ENCODE measurements at places on chromosomes 3 and 15. TPM values are rescaled to one million over a fixed set of nuclear protein-coding genes. Genes with fewer than 3 reads are reported as not detected.
A peak's percentile ranks its signal among the peaks of the same experiment; 100 is the strongest.

GDPGP1 gene
- total RNA-seq = 18.9 TPM

CAPN3 gene
- 8.1 TPM for total RNA-seq

SCAMP5 gene
- total RNA-seq = 4.4 TPM

ACTC1 gene
- 11,108 TPM for total RNA-seq

GOLGA6L4 gene
- 0.76 TPM for total RNA-seq

CDHR4 gene
- total RNA-seq = not detected

CFAP100 gene
- not detected for total RNA-seq

FAM81A gene
- total RNA-seq = 3.5 TPM

LRRC58 gene
- total RNA-seq = 10.5 TPM

CSTA gene
- total RNA-seq = 0.40 TPM

ASB7 gene
- 6.6 TPM for total RNA-seq

ARL14 gene
- not detected for total RNA-seq

GOLGA6L7 gene
- total RNA-seq = not detected

ADPRH gene
- 9.7 TPM for total RNA-seq

KNG1 gene
- 0.17 TPM for total RNA-seq

DGKG gene
- total RNA-seq = 22.4 TPM

DNA sequence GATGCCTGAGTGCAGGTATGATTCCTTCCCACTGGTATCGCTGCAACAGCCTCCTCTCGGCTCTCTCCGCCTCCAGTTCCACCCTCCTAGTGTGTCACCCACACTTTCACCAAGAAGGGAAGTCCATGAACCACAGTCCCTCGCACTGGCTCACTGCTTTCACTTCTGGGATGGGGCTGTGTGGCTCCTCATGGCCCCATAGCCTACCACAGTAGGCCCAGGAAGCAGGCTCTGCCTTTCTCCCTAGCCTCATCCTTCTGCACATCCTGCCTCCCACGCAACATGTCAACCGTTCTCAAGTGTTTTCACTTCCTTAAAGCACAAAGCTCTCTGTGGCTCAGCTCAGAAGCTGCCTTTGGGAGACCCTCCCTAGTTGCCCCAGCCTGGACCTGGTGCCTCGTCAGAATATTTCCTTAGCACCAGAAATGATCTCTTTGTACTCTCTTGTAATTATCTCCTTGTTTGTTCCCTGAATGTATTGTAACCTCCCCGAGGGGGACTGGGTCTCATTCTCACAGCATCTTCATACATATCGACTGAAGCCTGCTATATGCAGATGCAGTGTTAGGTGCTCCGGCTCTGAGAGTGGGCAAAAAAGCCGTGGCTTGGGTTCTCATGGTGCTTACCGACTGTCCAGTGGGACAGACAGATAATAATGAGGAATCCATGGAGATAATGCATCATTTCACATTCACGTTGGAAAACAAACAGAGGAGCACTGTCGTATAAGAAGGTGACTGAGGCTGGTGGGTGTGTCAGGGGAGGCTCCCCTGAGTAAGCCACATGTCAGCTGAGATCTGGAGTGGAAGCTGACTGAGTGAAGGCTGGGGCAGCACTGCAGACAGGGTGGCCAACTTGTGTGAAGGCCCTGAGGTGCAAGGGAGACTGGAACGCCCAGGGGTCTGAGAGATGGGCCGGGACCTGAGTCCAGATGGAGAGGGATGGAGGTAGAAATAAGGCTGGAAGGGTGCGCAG is 107.1 kb downstream of the DGKG start:
- DNase-seq = no peak

GRCh38 chr3:119018690-119019463 is 15.8 kb downstream of the IGSF11 start:
- DNase-seq = no peak

- DNase-seq = no peak
These were observed 34.6 kb downstream of the CHD2 start for GRCh38 chr15:92934716-92935115.

DNA sequence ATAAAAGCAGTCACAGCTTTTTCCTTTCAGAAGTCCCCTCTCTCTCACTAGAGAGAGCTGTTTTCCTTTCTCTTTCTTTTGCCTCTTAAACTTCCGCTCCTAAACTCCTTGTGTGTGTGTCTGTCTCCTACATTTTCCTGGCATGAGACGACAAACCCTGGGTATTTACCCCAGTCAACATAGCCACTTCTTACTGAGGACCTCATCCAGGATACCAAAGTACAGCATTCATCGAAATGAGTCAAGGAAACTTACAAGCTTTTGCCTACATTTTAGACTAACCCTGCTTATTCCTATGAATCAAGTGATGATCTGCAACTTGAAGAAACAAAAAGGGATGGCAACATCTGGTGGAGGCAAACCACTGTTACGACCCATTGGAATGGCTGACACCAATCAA is 16.7 kb downstream of the PATL2 start:
- no peak for DNase-seq

DNA sequence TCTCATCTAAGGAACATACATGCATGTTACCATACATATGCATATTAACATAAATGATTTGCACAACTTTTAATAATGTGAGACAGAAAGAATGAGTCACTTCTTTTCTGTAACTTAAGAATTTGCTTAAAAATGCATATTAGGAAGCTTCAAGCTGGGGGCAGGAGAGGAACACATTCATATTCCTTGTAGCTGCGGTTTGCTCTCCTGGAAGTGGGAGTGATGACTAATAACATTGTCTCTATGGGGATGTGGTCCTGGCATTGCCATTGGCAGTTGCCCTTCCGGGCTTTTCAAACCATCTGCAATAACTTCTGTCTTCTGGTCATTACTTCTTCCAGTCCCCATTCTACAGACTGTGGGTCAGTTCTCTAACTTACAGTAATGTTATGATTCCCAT is 15.6 kb downstream of the CHST2 start:
- no peak for DNase-seq

- DNase-seq = no peak
These were observed 234.5 kb downstream of the SATB1 start for GRCh38 chr3:18190646-18191045.

- no peak for DNase-seq
These were observed 67.9 kb downstream of the CRTC3 start for GRCh38 chr15:90597577-90597976.

GRCh38 chr3:62723914-62724217 is 151.3 kb downstream of the CADPS start:
- DNase-seq = no peak

GRCh38 chr3:173796405-173796804 is 398.9 kb downstream of the NLGN1 start:
- no peak for DNase-seq

DNA sequence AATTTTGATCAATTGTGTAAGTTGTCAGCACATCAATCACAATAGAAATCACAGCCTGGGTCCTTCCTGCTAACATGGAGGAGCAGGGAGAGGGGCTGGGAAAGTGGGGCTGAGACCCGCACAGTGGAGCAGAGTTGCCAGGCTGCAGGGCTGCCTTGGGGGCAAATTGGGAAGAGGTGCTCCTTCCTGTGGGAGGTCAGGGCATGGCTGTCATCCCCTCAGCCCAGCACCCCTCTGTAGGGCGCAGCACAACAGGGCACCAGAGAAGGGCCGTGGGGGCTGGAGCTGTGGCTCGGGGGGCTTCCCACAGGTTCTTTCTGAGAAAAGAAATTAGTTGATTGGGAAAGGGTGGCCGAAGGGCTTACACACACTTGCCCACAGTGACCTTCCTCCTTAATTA is 126.3 kb downstream of the NSMCE3 start:
- DNase-seq = no peak

GRCh38 chr3:44568561-44568960 is 13.6 kb downstream of the ZKSCAN7 start:
- no peak for DNase-seq

- DNase-seq = peak; percentile 99
These were observed at the start of gene PFKFB4 for GRCh38 chr3:48556796-48557626. Gene PFKFB4, minus strand, starts transcription at chr3:48556803. Its CDS starts 26 bp downstream, at chr3:48556777.

GRCh38 chr3:35484929-35485530 is 154.3 kb upstream of the ARPP21 start:
- DNase-seq = no peak

DNA sequence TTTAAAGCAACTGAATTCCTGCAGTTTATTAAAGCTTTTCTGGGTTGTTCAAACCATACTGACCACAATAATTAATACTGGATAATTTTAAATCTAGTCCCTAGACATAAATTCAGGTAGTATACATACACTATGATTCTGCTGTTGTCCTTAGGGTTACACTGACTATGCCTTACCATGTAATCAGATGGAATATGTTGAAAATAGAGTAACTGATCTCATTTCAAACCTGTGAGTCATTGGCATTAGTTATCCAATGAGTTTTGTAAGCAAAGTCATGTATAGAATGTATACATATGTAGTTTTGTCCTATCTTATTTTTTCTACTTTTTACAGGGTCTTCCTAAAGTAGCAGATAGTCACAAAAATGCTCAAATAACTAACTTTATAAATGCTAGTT is 517.1 kb upstream of the CCDC54 start:
- DNase-seq = no peak

- no peak for DNase-seq
These were observed 693.6 kb downstream of the CADM2 start for GRCh38 chr3:85652360-85652759.

DNA sequence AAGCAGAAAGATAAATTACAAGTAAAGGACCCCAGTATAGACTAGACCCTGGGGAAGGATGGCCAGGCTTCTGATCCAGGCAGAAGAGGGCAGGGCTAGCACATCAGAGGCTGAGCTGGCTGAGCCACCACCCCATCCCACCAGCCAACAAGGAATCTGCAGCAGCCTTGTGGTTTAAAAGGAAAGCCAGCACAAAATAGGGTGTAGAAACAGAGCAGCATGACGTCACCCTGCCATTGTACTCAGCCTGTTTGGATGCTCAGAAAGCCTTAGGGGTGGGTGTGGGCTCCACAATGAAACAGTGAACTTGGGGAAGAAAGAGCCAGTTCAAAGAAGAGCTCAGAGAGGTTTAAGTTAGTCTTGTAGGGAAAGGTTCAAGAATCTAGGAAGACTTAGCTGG is 28.2 kb downstream of the DUOX1 start:
- no peak for DNase-seq

DNA sequence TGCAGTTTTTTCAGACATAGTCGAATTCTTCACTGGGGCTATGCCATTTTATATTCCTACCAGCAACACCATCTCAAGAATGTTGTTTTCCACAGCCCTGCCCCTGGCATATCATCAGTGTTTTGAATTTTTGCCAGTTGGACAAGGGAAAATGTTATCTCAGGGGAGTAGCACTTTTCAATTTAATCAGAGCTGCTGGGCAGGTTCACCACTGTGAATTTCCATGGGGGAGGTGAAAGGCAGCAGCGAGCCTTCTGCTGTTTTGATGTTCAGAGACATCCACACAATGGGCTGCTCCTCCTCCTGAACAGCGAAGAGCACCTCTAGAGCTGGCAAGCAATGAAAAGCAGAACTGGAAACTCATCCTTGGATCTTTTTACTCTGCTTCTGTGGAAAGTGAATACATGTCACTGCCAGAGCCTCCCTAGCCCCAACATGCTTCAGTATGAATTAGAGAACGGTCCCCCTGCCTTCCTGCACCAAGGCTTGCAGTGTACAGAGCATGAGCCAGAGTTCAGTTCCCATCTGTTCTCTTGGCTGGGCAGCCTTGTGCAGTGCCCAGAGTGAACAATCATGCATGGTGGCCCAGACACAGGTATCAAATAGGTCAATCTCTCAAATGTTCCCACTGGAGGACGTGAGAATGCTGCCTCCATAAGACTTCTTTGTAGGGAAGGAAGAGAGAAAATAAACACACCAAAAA is 56.1 kb upstream of the RAD18 start:
- DNase-seq = no peak

- DNase-seq = no peak
These were observed 174.9 kb downstream of the CADPS start for GRCh38 chr3:62700357-62700756.

GRCh38 chr15:82003916-82004315 is 41.9 kb downstream of the MEX3B start:
- no peak for DNase-seq

DNA sequence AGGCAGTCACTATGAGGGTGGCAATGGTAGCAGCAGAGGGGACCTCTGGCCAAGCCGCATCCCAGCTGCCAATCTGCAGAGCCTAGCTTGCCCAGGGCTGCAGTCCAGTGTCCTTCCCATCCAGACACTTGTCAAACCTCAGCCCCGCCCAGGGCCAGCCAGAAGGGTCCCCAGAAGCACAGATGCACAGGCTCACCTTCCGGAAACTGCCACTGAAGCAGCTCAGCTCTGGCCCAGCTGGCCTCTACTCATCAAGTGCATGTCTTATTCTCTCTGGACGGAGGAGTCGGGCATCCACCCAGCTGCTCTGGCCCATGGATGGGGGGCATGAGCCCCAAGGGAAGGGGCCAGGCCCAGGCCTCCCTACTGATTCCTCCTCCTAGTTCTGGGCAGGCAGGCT is 69.2 kb downstream of the DNAJB8 start:
- DNase-seq = no peak

DNA sequence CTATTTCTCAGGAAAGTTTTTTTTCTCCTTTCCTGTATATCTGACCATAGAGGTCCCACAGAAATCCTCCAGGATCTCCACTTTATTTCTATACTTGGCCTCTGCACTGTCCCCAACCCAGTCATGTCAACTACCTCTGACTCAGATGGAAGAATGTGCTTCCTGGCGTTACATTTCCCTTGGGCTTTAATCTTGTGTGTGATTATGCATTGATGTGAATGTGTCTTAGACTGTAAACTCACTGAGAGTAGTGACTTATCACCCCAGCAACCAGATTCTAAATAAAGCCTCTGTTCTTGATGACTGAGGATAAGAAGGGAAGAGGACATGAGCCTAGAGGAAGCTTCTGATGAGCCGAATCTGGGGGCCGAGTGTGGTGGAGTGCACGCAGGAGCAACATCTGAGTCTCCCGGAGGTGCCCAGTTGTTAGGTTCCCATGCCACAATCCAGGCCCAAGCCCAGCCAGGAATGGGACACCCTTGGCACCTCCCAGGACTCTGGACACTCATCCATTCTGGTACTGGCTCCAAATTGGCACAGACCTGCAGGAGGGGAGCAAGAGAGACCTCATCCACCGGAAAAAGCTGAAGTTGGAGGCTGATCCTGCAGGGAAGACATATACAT is 32.1 kb upstream of the HEG1 start:
- DNase-seq = no peak

DNA sequence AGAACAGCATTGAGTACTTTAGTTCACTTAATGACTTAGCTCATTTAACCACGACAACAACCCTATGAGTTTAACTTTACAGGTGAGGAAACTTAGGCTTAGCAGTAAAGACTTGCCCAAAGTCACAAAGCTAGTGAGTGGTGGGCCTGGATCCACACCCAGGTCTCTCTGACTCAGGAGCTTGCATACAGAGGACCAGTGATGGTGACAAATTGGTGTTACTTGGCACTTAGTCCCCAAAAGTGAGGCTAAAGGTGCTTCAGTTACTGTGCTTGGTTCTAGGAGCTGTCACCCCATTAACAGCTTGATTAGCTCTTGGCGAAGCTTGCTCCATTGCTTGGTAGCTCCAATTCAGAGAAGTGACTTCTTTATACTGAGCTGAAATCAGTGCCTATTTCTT is 6.1 kb downstream of the CELF6 start:
- DNase-seq = no peak

DNA sequence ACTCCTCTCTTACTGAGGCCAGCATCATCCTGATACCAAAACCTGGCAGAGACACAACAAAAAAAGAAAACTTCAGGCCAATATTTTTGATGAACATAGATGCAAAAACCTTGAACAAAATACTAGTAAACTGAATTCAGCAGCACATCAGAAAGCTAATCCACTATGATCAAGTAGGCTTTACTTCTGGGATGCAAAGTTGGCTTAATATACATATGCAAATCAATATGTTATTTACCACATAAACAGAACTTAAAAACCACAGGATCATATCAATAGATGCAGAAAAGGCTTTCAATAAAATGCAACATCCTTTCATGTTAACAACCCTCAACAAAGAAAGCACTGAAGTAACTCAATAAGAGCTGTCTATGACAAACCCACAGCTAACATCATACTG is 414.5 kb upstream of the MCTP2 start:
- no peak for DNase-seq

- DNase-seq = no peak
These were observed 25.3 kb downstream of the BHLHE40 start for GRCh38 chr3:5004319-5005152.
